Glutamatergic neuron (in vitro differentiated cells): ENCODE measurements at places on chromosomes 7 and 10. TPM values are rescaled to one million over a fixed set of nuclear protein-coding genes. Genes with fewer than 3 reads are reported as not detected.

DNA sequence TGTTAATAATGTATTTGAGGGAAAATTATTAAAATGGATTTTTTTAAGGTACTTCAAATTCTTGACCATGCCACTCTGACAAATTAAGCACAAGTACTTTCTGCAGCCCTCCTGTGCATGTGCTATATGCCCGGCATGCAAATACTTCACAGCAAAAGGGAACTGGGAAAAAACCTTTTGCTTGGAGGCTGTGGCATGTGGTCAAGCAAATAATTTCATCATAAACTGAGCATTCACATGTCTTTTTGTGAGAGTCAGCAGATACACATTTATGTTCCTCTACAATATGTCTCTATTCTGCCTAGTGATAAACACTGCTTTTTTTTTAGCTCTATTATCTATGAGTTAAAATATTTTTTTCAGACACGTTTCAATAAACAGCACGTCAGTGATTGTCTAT lies 53.7 kb upstream of the SEMA3A start:
- DNase-seq: no peak

- no peak for DNase-seq
Measured at GRCh38 chr10:58373442-58373827, 11.8 kb upstream of the TFAM start.

DNA sequence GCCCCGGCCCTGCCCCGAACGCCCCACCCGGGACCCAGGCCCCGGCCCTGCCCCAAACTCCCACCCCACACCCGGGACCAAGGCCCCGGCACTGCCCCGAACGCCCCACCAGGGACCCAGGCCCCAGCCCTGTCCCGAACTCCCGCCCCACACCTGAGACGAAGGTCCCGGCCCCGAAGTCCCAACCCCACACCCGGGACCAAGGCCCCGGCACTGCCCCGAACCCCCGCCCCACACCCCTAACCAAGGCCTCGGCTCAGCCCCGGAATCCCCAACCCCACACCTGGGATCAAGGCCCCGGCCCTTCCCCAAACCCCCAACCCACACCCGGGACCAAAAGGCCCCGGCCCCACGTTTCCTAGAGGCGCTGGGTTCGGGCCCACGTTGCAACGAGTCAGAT lies 1.1 kb upstream of the LARP4B start:
- DNase-seq: no peak

DNA sequence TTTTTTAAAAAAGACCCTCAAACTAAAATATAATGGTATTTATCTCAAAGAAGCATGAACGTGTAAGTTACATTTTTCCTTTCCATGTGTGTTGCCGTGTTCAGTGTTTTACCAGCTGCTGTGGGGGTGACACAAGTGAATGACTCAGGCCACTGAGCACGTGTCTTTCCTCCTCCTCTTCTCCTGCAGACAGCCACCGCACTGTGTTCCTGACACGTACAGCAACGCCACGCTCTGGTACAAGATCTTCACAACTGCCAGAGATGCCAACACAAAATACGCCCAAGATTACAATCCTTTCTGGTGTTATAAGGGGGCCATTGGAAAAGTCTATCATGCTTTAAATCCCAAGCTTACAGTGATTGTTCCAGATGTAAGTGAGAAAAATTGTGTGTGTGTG lies 29.7 kb downstream of the TMEM248 start:
- DNase-seq: no peak

DNA sequence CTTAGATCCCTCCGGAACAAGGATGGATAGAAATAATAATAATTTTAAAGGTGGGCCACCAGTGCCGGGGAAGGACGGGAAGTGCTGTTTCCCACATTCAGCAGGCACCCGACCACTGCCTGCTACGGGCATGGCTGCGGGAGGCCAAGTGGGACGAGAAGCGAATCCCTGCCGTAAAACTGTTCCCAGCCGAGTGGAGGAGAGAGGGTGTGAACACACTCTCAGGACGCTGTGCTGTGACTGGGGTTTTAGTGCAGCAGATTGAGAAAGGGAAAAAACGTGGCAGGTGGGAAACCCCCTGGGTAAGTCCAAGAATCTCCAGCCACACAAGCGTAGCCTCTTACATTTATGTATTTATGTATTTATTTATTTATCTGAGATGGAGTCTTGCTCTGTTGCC lies 158.8 kb downstream of the DNAJB6 start:
- DNase-seq: no peak

- no peak for DNase-seq
Measured at GRCh38 chr10:33901166-33901565, 566.7 kb upstream of the NRP1 start.

DNA sequence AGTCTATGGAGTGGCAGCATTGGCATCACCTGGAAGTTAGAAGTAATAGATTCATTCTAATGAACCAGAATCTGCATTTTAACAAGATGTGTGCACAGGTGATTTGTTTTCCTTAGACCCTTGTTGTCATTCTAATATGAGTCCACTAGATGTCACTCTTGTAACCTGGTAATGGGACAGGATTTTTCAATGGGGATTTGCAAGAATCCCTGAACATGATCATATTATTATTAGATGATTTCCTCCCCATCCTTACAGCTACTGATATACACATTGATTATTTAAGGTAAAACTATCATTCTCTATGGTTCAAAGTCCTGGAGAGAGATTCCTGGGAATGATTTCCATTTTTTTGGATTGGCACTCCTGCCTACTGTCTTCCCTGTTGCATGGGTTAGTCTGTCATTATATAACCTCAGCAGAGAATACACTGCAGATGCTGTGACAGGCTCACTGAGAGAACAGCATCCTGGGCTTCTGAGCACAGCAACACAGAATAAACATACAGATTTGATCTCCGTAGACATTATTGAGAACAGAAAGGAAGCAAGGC lies 194.9 kb downstream of the SUGCT start:
- no peak for DNase-seq

DNA sequence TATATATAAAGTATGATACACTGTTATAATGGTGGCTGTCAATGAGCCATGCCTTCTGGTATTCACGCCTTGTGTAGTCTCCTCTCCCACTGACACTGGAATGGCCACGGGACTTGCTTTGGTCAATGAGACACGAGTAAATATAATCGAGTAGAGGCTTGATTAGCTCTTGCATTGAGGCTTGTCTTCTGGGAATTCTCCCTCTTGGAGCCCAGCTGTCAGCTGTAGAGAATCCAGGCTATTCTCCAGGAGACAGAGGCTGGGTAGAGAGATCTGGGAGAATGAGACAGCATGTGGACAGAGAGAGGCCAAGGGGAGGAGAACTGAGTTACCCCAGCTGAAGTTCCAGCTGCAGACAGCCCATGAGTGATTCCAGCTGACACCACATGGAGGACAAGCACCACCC lies 25.2 kb upstream of the PLCE1 start:
- peak; percentile 28 for DNase-seq

GRCh38 chr7:108358553-108358952 lies 97.7 kb downstream of the NRCAM start:
- DNase-seq: peak; percentile 57

DNA sequence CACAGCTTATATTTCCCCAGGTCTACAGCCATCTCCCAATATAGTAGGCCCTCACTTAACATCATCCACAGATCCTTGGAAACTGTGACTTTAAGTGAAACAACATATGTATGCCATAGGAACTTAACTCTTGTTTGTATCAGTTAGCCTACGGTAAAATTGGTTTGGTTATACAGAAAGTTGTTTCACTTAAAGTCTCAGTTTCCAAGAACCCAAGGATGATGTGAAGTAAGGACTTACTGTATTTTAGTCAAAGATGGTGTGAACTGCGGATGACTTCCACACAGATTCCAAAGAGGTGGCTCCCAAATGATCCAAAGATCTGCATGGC lies 56.4 kb upstream of the MRLN start:
- DNase-seq: no peak

DNA sequence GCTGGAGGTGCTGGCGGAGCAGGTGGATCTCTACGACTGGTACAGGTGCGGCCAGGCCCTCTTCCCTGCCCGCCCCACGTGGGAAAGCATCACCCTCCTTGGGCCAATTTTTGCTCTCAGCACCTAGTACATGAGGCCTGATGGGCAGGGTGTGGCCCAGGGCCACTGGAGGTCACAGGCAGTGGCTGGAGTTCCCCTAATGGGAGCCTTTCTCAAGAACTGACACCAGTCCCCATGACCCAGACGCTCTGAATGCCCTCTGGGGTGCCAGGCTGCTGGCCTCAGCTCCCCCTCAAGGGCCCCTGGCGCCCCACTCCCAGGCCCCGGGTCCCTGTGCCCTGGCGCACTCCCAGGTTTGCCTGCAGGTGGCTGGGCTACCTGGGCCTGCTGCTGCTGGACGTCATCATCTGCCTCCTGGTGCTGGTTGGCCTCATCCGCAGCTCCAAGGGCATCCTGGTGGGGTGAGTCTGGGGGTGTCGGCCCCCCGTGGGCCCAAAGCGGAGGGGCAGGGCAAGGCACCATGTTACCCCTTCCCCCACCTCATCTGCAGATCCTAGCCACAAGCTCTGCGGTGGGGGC lies 15.9 kb downstream of the TTYH3 start:
- no peak for DNase-seq

DNA sequence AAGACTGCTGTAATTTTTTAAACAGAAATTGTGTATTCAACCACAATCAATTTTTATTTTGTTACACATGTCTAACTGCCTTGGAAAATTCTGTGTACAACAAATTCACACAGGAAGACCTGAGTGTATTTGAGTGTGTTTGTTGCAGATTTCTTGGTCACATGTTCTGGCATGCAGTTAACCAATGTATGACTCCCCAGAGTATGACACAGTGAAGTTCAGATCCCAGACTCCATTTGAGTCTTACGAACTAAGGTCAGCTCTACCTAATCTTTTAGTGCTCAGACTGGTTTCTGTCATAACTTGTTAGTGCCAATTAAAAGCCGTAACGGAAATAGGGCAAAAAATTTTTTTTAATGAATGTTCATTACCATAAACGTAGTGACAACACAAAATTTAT lies 5.8 kb downstream of the GNAI1 start:
- DNase-seq: no peak

HTR5A gene
- 0.20 TPM for total RNA-seq

GSTO2 gene
- 2.0 TPM for total RNA-seq

AKR1C2 gene
- total RNA-seq: 3.8 TPM
